Activated naive CD4-positive, alpha-beta T cell treated with Interleukin-2 at 50 U/mL for 16 hours (primary cell): ENCODE measurements at places on chromosomes 3 and 15.

DNA sequence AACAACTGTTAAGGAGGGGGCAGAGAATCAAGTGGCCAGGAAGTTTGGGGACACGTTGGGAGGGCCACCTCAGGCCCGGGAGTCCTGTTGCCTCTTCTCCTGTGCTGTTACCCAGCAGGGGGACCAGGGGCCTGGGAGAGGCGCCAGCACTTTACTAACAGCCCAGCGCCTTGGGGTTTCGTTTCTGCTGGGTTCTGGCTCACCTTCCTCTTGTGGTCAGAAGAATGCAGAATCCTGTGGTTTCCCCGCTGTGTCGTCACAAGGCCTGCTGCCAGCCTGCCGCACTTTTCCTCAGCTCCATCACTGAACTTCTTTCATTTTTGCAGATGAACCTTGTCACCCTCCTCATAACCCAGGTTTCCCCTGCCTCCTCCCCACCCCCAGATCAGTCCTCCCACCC is 67.7 kb downstream of the SLC30A4 start:
- DNase-seq, result peak; percentile 69

GRCh38 chr3:10627884-10628572 is 122.6 kb upstream of the ATP2B2 start:
- DNase-seq, result no peak

DNA sequence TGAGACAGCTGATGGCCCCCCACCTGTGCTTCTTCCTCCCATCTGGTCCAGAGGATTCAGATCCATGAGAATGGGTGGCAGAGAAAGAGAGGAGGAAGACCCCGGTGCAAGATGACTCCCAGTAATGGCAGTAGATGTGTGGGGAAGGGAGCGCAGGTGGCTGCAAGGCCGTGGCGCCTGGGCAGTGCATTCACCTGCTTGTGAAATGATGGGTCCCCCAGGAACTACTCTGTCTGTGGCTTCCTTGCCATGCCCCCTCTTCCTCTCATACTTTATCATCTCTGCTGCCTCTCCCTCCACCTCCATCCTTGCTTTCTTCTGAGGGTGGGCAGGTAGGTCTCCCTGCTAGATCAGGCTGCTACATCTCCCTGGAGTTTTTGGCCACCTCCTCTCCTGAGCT is 23.3 kb downstream of the ZNF710 start:
- DNase-seq, result no peak

DNA sequence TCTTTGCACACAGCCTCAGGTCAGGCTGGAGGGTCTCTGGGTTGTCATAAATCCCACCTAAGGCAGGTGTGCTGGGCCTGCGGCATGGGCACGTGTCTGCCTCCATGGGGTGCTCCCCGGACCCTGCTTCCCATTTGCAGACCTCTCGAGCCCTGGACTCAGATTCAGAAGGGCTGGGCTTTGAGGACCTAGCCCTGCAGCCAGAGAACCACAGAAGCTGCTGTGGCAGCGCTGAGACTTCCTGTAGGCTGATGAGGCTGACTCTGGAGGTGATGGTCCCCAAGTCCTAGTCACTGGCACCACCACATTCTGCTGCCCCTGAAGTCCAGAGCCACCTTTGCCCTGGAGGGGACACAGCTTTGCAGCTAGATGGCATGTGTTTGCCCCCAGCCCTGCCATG is 156.4 kb downstream of the LRRC28 start:
- no peak for DNase-seq

- DNase-seq, result no peak
Observed at GRCh38 chr15:45027220-45027619, 4.2 kb downstream of the SORD start.

- DNase-seq, result no peak
Observed at GRCh38 chr3:58670506-58671135, 4.0 kb upstream of the FAM3D start.
